H9 (cell line): ENCODE measurements at places on chromosomes 2 and 18.

- DNase-seq, result no peak
Measured at GRCh38 chr2:66862885-66863650, 428.1 kb downstream of the MEIS1 start.

GRCh38 chr2:33378556-33379210 is 97.8 kb upstream of the RASGRP3 start:
- no peak for DNase-seq

DNA sequence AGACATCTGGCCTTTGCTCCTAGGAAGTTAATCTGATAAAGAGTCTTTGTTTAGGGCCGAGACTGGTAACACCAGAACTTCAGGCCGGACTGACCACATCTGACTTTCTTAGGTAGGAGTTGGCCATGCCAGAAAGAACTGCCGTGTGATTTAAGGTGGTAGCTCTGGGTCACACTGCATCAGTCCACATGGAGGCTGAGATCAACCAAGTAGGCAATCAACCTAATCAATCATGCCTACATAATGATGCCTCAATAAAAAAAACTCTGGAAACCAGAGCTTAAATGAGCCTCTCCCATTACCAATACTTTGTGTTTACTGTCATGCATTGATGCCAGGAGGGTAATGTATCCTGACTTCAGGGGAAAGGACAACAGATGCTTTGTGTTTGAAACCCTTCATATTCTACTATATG is 44.1 kb upstream of the ORC2 start:
- no peak for DNase-seq

GRCh38 chr2:172836827-172837226 is 101.2 kb downstream of the RAPGEF4 start:
- DNase-seq, result no peak

GRCh38 chr2:162710287-162710890 is 128.2 kb downstream of the KCNH7 start:
- no peak for DNase-seq

GRCh38 chr2:27651056-27651455 is 12.4 kb downstream of the SUPT7L start:
- no peak for DNase-seq
